ENCODE measurements at places on chromosomes 4 and X.
A peak's percentile ranks its signal among the peaks of the same experiment; 100 is the strongest.

GRCh38 chr4:151940291-151940690 lies 179.5 kb upstream of the GATB start:
- no peak for DNase-seq

DNA sequence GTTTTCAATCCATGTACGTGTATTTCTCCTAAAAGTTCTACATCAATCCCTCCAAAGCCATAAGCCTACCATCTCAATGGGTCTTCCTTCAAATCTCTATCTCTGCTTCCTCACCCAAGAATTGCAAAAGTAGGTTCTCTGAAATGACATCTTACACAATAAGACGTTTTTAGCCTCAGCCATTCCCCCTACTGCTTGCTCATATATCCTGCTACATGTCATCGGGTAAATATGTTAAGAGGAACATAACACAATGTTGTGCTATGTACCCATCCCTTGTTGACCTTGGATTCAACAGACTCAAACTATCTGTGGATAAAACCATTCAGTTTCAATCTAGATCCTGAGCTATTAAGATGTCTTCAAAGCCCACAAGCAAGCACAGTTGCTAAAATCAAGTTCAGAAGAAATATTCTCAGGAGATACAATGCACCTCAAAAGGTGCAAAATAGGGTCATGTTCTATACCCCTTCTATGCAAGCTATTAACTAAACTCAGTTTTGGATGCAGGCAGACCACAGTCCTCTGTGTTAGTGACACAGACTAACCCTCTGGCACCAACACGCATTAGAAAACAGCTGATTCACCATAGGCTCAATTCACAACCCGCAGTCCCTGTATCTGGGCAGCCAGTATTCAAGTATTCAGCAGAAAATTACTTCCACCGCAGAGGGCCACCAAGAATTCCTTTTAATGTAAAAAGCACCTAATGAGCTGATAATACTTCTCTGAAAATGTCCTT lies 56.8 kb downstream of the CD99L2 start:
- DNase-seq, result no peak

DNA sequence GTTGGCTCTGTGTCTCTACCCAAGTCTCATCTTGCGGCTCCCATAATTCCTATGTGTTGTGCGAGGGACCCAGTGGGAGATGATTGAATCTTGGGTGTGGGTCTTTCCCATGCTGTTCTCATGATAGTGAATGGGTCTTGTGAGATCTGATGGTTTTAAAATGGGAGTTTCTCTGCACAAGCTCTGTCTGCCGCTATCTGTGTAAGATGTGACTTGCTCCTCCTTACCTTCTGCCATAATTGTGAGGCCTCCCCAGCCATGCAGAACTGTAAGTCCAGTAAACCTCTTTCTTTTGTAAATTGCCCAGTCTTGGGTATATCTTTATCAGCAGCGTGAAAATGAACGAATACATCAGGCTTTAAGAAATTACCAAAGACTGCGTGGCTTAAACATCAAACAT lies 31.2 kb downstream of the STIM2 start:
- no peak for DNase-seq

DNA sequence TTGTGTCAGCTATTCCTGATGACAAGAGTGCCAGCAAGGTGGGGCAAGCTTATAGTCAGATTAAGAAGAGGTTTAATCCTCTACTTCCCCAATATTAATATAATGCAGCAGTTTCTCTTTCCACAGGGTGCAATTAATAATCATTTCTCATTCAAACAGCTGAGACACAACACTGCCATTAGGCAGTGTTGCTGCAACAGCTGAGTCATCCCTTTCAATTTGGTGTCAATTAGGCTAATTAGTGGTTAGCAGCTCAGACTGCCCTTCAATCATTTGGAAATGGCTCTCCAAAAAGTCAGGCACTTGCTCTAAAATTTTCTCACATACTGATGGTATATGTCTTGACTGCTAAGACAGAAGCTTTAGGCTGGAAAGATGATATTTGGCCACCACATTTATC lies 265.7 kb upstream of the FAM241A start:
- DNase-seq, result peak; percentile 16

DNA sequence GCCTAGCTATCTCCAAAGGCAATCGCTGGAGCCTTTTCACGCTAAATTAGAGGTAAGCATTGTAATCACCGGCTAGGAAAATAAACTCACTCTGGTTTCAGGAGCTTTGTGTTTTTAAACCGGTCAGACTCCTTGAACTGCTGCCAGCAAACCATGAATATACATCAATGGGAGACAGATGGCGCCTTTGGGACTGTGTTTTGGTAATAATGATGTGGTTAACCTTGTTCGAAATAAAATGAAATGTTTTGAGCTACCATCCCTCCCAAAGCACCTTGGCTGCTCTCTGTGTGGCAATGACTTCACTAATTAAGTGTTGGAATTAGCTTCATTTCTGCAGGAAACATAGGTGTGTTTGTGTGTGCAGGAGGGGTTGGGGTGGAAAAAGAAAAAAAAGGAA lies 65.3 kb downstream of the CLNK start:
- DNase-seq, result peak; percentile 100

DNA sequence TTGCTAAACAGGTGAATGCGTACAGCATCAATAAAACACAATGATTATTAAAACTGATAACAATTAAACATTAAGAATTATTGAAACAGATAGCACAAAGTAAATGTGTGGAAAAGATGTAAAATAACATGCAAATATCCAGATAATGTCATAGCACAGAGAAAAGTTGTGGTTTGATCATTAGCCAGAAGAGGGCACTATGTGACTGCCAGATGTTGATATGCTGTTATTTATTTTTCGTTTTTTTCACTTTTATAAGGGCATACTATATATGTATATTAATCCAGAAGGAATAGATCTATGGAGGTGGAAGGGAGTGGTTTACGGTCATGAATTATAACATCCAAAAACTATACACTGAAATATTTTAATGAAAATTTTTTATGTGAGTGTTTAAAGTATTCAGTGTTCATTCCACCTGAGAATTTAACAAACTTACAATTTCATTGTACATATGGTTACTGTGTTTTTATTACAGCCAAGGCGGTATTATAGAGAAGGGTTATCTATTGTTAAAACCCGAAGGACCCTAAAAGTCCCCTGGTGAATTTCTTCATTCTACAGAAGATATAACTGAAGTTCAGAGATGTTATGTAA lies 211.9 kb upstream of the UGT8 start:
- peak; percentile 24 for DNase-seq

- no peak for DNase-seq
Measured at GRCh38 chr4:141036786-141037185, 96.5 kb downstream of the RNF150 start.

- DNase-seq, result no peak
Measured at GRCh38 chr4:26212528-26212927, 108.3 kb upstream of the RBPJ start.

GRCh38 chrX:108323751-108324150 lies 114.5 kb downstream of the COL4A6 start:
- no peak for DNase-seq

- no peak for DNase-seq
Measured at GRCh38 chrX:18895189-18895951, 88.5 kb downstream of the PHKA2 start.

DNA sequence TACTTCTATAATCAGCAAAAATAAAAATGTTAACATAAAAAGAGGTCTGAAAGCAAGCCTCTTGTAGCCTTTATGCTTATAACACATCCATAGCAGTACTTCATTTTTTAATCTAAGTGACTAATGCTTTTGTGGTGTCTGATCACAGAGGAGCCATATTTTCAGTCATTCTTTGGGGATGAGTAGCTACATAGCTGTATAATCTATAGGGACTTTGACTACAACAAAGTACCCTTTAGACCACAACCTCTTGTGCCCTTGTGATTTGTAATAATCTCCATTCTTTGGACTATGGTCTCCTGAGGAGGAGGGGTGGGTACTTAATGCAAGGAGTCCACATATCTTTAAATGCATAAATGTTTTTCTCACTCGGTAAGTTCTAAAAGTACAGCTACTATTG lies 9.6 kb downstream of the DRP2 start:
- no peak for DNase-seq

DNA sequence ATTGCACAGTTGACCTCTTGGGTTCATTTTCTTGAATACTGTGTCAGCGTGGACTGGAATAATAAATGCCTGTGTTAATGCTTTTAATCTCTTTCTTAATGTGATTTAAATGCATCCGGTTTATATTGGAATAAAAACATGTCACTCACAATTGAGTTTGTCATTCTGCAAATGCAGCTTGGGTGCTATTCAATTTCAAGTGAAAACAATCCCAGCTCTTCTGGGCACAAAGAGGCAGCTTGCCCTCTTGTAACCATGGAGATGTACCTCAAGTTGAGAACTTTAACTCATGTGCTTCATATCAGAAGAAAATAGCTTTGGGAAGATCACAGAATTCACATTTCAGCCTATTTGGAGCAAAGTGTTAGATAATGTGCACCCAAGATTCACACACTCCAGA lies 355.7 kb upstream of the GNPDA2 start:
- no peak for DNase-seq

DNA sequence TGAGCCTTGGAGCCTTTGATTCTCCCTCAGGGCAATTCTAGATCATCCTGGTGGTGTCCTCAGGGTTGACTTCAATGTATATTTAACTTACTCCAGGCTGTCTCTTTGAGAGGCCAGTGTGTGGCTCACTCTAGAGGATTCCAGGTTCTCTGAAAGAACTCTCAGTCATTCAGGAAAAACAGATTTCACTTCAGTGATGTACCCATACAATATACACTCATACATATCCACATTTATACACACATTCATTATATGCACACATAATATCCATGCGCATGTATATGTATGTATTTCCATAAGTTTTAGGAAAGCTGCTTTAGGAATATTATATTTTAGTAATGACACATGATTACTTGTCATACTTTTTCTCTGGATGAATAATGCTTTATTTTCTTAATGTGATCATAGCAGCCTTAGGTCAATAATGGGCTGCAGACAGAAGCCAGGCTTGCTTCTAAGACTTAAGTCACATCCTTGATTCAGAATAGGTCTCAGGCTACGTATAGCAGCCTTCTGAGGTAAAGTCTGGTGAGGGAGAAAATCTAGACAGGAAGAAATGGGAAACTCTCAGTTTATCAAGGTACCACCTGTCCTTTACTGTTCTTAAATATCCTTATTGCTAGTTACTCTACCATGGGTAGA lies 397.0 kb downstream of the GPAT3 start:
- DNase-seq, result no peak

DNA sequence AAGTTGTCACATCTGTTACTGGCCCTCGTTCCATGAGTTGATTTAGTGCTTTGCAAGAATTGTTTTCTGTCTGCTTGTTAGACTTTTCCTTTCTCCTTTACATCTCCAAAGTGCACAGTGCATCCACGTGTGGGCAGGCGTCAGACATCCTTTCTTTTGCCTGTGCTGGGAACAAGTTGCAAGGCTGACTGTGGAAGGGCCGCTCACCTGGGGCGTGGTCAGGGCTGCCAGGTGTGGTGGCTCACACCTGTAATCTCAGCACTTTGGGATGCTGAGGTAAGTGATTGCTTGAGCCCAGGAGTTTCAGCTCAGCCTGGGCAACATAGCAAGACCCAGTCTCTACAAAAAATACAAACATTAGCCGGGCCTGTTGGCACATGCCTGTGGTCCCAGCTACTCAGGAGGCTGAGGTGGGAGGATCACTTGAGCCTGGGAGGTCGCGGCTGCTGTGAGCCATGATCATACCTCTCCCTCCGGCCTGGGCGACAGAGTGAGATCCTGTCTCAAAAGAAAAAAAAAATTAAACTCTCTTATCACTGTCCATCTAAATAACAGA lies 46.2 kb downstream of the RGS12 start:
- DNase-seq, result no peak

DNA sequence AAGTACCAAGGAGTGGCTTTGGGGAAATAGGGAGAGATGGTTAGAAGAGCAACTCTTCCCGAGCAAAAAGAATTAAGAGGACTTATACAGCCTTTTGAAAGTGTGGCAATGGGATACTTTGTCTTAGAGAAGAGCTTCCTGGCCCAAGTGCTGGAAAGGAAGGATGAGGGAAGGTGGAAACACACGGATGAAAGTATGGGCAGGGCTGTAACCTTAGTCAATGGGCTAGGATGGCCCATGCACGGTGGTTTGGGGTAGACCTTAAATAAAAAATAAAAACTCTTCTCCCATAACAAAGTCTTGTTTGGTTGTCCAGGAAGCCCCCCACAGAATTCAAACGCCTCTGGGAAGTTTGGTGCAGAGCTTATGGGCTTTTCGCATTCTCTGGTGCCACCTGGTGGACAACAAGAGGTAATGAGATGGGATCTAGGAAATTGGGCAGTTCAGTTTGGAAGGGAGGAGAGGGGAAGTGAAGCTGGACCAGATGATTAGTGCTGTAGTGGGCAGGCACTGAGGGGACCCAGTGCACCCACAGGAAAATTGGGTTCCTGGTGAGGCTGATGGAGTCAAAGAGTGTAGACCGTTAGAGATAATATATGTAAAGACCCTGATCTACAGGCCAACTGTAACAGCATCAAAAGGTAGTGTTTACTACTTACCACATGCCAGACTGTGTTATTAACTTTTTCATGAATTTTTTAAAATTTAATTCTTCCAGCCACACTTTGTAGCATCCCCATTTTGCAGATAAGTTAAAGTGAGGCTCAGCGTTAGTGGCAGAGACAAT lies 13.8 kb upstream of the ENOX2 start:
- peak; percentile 49 for DNase-seq

DNA sequence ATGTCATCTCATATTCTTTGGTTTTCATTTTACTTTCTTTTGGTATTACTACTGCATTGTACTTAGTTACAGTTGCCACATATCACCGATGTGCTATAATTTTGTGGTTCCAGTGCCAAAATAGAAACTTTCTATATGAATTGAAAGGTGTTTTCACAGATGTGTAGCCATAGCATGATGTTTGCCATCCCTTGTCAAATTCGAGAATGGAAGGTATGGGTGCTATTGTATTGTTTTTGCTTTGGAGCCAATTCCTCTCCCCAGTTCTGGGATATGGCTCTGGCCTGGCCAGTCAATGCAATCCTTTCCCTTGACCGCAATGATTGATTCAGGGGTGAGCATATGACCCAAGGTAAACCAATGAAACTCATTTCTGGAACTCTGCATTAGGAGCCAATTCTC lies 86.2 kb upstream of the RPS6KA3 start:
- DNase-seq, result no peak

- DNase-seq, result no peak
Measured at GRCh38 chrX:109720947-109721346, 12.1 kb downstream of the ACSL4 start.

- DNase-seq, result no peak
Measured at GRCh38 chrX:119402588-119402987, 3.5 kb downstream of the SLC25A43 start.

- peak; percentile 78 for DNase-seq
Measured at GRCh38 chr4:9979101-9979701, 42.1 kb downstream of the SLC2A9 start.
